ENCODE measurements at places on chromosomes 2 and 18.

DNA sequence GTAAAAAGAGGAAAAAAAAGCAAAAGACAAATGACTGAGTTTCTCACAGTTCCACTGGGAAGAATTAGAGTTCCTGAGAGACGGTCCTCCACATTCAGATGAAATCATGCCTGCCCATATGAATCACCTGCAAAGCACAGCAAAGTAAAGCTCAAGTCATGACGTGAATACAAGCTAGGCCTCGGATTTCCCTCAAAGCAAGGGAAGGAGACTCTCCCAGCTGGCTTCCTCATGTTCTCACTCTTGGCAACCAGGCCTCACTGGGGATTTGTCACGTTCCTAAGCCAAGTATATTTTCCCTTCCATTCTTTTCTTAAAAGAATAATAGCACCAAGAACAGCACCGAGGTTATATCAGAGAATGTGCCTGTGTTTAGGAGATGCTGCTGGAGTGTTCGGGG is 47.0 kb downstream of the CYP27C1 start:
- no peak for DNase-seq

GRCh38 chr2:189569295-189569910 is 11.2 kb downstream of the SLC40A1 start:
- no peak for DNase-seq

GRCh38 chr2:235265348-235265965 is 228.4 kb upstream of the AGAP1 start:
- no peak for DNase-seq

DNA sequence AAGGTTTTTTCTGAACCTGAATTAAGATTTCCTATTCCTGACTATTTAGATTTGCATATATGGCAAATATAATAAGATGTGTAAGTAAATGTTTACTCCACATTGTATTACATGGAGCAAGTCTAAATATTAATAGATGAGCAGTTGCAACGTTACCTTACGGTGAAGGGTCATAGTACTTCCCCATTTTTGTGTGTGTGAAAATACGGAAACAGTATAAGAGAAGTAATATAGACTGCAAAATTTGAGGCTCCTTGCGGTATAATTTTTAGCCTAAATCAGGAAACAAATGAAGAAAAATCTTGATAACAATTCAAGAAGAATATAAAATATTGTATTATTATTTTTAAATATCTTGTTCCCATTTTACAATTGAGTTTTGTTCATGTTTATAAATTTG is 434.2 kb downstream of the GRB14 start:
- DNase-seq: no peak

DNA sequence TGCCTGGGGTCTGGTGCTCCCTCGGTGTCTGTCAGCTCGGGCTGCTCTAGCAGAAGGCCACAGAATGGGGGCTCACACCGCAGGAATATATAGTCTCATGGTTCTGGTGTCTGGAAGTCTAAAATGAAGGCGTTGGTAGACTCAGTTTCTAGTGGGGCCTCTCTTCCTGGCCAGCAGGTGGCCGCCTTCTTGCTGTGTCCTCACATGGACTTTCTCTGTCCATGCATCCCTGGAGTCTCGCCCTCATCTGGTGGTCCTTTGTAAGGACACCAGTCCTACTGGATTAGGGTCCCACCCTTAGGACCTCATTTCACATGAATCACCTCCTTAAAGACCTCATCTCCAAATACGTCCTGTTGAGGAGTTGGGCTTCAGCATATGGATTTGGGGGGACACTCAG is 65.7 kb downstream of the RRM2 start:
- no peak for DNase-seq

- no peak for DNase-seq
Observed at GRCh38 chr2:10721396-10722251, at the start of gene ATP6V1C2. ATP6V1C2 (plus strand) TSS chr2:10721630; CDS start chr2:10722850, 1,220 bp downstream.

- no peak for DNase-seq
Observed at GRCh38 chr2:106122157-106122556, 71.9 kb downstream of the UXS1 start.

GRCh38 chr2:80548469-80548868 is 243.9 kb upstream of the LRRTM1 start:
- no peak for DNase-seq

GRCh38 chr2:102185347-102185746 is 1.5 kb upstream of the IL1RL2 start:
- no peak for DNase-seq

- no peak for DNase-seq
Observed at GRCh38 chr18:23861805-23862470, 152.6 kb upstream of the TTC39C start.

DNA sequence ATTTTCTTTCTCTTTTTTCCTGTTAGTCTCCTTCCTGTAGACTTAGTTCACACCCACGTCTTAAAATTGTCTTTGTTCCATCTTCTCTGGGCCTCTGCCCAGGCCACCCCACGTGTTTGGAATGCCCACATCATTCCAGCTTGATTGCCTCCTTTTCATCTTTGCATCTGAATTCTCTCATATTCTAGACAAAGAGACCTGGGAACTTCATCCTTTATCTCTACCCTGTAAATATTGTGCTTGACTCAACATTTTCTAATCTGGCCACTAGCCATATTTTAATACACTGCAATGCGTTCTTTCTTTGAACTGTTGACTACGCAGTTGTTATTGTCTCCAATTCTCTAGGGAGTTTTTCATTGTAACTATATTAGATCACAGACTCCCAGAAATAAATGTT is 187.5 kb upstream of the NRXN1 start:
- no peak for DNase-seq

All from NCI-H1092 (cell line).